ENCODE measurements at places on chromosomes 7 and 10. TPM values are rescaled to one million over a fixed set of nuclear protein-coding genes. Genes with fewer than 3 reads are reported as not detected.

- no peak for DNase-seq
Measured at GRCh38 chr7:31986878-31987518, 83.2 kb downstream of the PDE1C start.

GRCh38 chr7:34904987-34905386 lies 132.3 kb downstream of the DPY19L1 start:
- no peak for DNase-seq

DNA sequence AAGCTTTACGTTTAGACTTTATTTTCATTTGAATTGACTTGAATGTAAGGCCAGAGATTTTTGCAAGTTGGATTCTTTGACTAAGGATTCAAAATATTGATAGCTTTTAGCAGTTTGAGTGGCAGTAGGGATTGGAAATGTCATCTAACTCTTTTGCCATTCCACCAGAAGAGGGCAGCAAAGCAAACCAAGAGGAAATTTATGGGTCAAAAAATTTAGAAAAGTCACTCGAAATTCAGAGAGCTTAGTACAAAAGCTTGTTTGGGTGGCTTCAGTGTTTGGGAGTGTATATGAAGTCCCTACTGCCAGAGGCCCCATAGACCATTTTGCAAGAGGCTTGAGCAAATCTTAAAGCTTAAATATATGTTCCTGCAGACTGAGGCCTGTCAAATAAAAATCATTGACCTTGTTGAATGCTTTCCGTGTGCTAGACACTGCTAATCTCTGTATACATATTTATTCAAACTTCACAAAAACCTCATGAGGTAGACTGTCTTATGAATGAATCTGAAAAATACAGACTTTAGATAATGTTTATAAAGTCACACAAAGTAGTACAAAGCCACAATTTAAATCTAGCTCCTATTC lies 44.6 kb upstream of the RSBN1L start:
- peak; percentile 6 for DNase-seq

GRCh38 chr10:127873901-127874470 lies 18.8 kb downstream of the CLRN3 start:
- no peak for DNase-seq

DNA sequence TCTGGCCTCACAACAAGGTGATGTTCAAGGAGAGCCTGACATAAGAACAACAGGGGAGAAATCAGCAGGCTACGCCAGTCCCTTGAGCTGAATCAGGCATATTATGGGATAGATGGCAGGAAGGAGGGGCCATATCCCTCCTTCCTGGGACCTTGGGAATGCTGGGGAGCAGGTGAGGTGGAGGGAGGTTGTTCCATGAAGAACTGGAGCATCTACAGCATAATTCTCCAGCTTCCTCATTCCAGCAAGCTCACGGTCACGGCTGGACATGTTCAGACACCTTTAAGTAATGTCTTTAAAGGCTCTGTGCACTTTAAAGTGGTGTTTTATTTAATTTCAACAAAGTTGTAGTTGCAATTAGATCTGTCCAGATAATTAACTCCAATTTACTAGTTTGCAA lies 780.5 kb downstream of the TYW1 start:
- no peak for DNase-seq

DNA sequence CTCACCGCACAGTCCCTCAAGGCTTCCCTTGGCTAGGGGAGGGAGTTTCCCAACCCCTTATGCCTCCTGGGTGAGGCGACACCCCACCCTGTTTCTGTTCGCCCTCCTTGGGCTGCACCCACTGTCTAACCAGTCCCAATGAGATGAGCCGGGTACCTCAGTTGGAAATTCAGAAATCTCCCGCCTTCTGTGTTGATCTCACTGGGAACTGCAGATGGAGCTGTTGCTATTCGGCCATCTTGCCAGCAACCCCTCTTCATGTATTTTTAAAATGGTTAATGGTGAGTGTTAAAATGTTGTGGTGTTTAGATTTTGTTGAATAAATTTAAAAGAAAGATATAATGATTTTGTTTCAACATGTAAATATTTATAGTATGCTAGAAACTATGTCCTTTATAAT lies 22.0 kb downstream of the UMAD1 start:
- no peak for DNase-seq

DNA sequence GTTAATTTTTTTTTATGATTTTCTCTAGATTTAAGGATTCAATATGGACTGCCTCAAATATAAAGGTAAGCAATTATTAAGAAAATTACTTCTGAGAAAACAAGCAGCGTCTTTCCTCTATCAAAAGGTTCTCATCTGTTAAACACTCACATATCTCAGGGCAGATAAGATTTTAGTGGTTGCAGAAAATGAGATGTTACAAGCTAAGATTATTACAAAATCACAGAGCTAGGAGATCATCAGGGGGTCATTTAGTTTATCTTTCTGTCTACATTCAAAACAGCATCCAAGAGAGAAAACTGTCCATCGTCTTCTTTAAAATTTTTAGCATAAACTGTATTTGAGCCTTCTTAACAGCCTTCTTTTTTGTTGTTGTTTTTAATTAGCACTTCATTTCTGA lies 29.1 kb upstream of the RHOBTB1 start:
- no peak for DNase-seq

GRCh38 chr10:132420981-132421846 lies 24.2 kb downstream of the PWWP2B start:
- DNase-seq: no peak

DNA sequence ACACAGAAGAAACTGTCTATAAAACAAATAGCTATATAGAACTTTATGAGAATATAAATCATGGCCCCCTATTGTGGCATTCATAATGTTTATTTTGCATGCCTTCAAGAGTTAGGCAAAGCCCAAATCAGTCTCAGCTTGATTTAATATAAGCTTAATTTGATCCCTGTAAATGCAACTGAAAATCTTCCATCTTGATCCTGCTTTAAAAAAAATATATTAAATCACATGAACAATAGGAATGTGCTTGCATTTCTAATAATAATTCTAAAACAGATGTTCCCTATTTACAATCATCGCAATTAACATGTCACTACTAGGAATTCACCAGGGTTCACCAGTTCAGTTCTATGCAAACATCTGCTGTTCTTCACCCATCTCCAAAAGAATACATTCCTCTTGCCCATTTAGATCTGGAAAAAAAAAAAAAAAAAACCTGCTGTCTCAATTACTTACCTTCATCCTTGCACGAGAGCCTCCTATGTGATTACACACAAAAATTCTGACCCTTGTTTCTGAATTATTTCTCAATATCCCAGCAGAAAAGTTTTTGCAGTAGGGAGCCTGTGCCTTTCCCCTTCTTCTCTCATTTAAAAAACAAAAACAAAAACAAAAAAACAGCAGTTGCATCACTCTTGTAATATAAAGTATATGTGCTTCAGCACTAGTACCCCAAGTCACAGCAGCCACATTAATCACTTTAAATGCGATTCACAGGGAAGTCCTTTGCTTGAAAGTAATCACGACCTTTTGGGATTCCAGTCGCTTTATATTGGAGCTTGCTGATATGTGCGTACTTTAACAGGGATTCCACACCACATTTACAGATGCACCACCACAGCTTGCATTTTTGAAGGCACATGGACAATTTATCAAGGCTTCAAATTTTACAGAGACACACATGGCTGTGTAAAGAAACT lies 194.8 kb upstream of the KMT2E start:
- no peak for DNase-seq

DNA sequence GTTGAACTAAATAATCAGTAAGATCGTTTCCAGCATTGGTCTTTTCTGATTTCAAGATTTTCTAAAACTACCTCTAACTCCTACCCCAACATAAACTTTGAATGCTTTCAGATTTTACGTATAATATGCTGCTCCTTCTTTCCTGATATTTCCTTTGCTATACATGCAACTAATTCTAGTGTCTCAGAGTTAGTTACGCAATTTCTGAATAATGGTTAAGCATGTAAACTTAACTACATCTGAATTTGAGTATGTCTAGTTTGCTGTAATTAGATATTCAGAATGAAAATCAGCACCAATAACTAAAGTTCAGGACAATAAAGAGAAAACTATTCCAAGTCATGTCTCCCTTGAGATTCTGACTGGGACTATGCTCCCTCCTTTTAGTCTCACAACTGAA lies 71.0 kb downstream of the SEMA3C start:
- no peak for DNase-seq

DNA sequence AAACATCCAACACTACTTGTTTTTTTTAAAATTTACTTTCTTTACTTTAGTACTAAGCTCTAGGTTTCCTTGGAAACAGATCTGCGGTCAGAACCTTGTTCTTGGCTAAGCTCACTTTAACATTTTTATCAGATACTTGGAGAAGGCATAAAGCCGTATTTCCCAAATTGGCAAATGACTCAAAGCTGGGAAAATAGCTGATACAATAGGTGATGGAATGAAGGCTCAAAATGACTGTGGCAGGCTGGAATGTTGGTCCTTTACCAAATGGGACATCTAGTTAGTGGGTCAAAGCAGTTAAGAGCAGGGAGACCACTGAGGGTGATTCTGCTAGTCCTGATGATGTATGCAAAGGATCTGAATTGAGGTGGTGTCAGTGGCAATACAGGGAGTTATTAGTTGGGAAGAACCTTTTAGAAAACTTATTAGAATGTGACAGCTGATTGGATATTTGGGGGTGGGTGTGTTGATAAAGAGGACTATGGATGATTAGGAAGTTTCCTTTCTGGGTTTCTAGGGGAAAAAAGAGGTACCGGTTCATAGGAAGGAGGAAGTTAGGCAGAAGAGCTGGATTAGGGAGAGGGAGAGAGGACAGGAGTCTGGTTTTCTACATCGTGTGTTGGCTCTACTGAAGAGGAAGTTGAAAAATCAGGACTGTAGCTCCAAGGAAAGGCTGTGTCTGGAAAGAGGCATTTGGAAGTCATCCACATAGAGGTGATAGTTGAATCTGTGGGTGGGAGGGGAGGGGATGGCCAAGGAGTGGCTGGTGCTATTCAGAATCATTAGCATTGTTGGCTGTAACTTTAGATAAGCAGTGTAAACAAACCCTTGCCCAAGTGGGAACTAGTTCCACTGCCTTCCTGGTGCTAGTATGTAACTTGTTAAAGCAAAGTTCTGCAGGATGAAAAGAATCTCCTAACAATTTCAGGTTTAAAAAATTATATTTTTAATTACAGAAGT lies 13.1 kb downstream of the PLCE1 start:
- DNase-seq: peak; percentile 84

Gene PRKRIP1
- 52.5 TPM for total RNA-seq

Gene CCDC3
- 1.1 TPM for total RNA-seq

All from Daoy (cell line).